ENCODE measurements at places on chromosomes 5 and 9.

DNA sequence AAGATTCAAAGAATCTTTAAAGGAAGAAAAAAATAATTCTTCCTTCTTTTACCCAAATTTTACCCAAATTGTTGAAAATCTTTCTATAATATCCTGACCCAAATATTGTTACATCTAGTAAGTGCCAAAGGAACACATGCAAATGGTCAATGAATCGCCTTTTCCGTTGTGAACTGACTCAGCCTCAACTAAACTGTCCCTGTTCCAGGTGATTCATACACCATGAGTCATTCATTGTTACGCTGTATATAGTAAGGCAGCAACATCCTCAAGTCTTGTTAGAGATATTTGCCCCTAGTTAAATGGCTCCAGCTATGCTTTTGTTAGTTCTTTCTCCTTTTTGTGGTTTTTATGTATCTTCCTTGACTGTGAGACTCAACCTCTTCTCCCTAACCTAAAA lies 9.7 kb downstream of the PTGER4 start:
- peak; percentile 96 for DNase-seq

- DNase-seq = peak; percentile 53
Observed at GRCh38 chr5:73883646-73884045, 257.6 kb downstream of the ARHGEF28 start.

- DNase-seq = peak; percentile 51
Observed at GRCh38 chr5:61051267-61051666, 106.3 kb downstream of the NDUFAF2 start.

- peak; percentile 81 for DNase-seq
Observed at GRCh38 chr9:21750021-21750735, 52.3 kb upstream of the MTAP start.

GRCh38 chr9:138123086-138123485 lies 245.5 kb downstream of the CACNA1B start:
- DNase-seq = no peak

DNA sequence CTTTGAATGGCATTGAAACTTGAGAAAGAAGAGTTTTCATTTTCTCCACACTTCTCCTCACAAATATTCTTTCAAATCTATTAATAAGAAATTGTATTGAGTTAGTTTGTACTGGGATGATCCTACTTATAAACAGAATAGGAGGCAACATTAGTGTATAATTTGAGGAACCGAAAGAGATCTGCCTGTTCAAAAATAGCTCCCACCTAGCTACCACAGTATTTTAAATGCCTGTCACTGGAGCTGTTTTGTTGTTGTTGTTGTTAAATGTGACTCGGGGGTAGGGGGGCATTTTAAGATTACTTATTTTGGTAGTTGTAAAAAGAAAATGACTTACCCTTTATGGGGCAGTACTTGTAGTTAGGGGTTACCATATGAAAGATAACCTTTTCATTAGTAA lies 20.1 kb upstream of the HAPLN1 start:
- DNase-seq = no peak

DNA sequence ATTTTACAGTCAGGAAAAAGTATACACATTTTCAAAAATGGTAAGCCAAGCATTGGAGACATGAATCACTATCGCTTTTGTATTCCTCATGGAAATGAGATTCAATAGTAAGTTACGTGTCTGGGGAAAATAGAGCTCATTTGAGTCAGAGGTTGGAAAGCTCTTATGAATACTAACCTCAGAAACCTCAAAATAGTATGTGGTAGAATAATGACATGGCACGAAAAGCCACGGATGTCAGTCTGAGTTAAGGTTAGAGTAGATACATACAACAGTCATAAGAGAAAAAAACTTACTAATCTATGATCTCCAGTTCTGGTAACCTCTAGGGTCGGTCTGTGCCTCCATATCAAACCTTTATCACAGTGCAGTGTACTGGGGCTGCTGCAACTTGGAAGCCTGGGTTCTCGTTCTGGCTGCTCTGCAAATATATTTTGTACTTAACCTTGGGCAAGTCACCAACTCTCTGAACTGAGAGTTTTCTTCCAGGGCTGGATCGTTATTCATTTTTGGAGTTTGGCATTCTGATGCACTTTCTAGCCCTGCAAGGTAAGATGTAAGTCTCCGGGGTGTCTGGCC lies 31.8 kb downstream of the MAP1B start:
- DNase-seq = peak; percentile 88

DNA sequence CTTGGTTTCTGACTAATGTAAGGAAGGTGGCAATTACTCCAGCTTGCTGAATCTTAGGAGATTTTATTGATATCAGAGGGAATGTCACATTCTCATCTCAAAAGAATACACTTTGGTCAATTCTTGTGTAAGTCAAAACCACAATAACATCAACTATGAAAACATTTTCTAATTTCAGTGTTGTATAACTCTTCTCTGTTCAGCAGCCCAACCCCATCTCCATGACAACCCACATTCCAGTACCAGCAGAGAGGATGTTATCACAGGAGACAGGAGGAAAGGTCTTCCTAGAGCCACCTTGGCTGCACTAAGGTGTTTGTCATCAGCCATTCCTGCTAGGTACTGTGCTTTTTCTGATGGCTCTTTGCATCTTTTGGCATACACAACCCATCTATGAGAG lies 529.1 kb upstream of the BRINP1 start:
- DNase-seq = no peak
